HepG2 (cell line): ENCODE measurements at places on chromosomes 16 and 17.

GRCh38 chr16:62038646-62039045 lies 2.4 kb upstream of the CDH8 start:
- DNase-seq: no peak
- H3K4me3 ChIP-seq: no peak overlapping the region
- H3K27me3 ChIP-seq: no peaks in the 10 kb centered on the region
- H3K27ac ChIP-seq: no peak overlapping the region
- H3K4me1 ChIP-seq: no peaks in the 10 kb centered on the region

DNA sequence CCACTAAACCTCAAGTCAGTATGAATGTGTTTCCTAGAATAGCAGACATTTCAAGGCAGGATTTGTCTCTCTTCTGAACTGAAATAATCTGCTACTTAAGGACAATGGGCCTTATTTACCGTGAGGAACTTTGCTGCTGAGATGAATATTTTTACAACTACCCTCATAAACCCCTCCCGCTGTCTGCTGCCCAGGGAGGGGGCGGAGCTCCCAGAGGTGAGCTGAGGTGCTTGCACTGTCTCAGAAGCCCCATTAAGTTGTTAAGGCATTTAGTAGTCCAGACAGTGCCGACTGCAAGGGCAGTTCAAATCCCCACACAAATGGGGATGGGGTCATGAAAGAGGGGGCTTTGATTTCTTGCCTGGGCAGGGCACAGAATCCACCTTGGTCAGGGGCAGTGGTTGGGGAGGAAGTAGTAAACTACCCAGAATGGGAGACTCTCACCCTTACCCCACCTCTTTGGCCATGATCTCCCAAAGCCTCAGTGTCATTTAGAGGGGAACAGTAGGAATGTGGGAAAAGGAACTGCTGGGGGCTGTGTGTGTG lies 19.2 kb downstream of the HNF1B start:
- no peak for DNase-seq
- peaks cover 40% of the 10 kb centered on the region; the same call in 1 of the 3 replicates for H3K36me3 ChIP-seq
- peaks cover 44% of the 10 kb centered on the region for H3K4me1 ChIP-seq
- H3K27me3 ChIP-seq: no peaks in the 10 kb centered on the region
- no peak overlapping the region for H3K4me3 ChIP-seq

DNA sequence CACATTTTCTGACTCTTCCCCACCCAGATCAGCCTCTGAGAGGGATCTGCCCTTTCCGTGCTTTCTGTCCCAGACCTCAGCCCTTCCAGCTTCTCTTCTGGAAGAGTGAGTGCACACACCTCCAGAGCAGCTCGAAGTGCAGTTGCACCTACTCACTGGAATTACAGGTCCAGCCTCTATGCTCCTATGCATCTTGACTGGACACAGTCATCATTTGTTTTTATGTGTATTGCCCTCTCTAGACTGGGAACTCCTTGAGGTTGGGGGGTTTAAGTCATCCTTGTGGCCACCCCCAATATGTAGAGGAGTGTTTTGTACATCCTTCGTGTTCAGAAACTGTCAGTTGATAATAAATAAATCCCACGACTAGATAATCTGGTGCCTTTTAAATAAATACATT lies 81.9 kb downstream of the CDK5R1 start:
- peaks cover 6% of the 10 kb centered on the region; the same call in 1 of the 2 replicates for H3K4me1 ChIP-seq
- no peak overlapping the region for H3K27ac ChIP-seq
- no peak overlapping the region for H3K4me3 ChIP-seq
- no peaks in the 10 kb centered on the region for H3K36me3 ChIP-seq

DNA sequence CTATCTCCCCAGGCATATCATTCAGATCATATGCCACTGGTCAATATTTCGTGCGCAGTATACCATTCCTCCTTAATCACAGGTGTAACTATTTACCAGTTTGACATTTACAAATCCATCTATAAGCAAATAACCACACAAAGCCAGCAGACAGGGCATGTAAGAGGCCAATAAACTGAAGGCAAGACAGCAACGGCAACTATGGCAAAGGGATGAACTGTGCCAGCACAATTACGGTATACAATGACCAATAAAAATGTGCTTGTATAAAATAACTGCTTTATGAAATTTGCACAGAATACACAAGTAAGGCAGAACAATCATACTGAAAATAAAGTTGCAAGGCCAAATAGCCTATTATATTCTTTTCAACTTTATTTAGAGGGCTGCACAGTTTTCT lies 9.2 kb downstream of the NETO2 start:
- H3K36me3 ChIP-seq: no peaks in the 10 kb centered on the region
- no peak overlapping the region for H3K27ac ChIP-seq
- H3K4me1 ChIP-seq: no peaks in the 10 kb centered on the region
- DNase-seq: no peak

DNA sequence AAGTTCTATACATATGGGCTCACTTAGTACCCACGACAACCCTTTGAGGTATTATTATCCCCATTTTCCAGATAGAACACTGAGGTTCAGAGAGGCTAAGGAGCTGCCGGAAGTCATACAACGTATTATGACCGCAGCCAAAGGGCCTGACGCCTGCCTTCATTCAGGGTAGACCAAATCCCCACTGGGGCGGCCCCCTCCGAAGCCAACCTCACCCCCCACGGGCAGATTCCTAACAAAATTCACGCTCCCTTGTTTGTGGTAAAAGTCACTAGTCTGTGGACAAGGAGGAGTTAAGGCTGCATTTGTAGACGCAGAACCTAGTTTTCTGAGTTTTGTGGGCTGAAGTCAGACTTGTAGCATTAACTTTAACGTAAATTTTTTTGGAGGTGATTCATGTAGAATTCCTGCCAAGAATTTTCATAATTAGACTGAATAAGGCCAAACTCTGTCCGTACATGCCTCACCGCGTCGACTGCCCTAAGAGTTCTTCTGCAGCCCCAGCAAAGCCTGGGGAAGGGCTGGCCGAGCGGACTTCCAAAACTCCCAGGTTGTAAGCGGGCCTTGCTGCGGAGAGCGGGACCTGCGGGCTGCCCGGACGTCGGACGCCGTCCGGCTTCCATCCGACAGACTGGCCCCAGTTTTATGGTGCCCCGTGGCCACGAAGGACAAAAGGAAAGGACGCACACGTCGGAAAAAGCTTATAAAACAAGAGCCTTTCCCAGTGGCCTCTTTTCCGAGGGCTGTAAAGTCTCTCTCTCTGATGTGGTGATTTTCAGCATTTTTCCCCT lies 75.7 kb downstream of the NXN start:
- peaks cover 36% of the 10 kb centered on the region for H3K4me1 ChIP-seq
- no peaks in the 10 kb centered on the region for H3K36me3 ChIP-seq
- no peak overlapping the region for H3K27ac ChIP-seq
- H3K4me3 ChIP-seq: no peak overlapping the region

- DNase-seq: no peak
- H3K36me3 ChIP-seq: no peaks in the 10 kb centered on the region
- peaks cover 8% of the 10 kb centered on the region for H3K4me1 ChIP-seq
- no peak overlapping the region for H3K27ac ChIP-seq
Measured at GRCh38 chr17:79490530-79490929, 120.3 kb downstream of the RBFOX3 start.

- DNase-seq: peak; percentile 55
- H3K27ac ChIP-seq: peak overlapping the region; percentile 53
- no peak overlapping the region for H3K4me3 ChIP-seq
- peaks cover 41% of the 10 kb centered on the region for H3K4me1 ChIP-seq
Measured at GRCh38 chr17:82876149-82876548, 36.3 kb upstream of the ZNF750 start.

GRCh38 chr16:272633-273546 lies 2.9 kb downstream of the RGS11 start:
- H3K36me3 ChIP-seq: no peaks in the 10 kb centered on the region
- no peak overlapping the region for H3K27ac ChIP-seq
- H3K4me3 ChIP-seq: no peak overlapping the region

DNA sequence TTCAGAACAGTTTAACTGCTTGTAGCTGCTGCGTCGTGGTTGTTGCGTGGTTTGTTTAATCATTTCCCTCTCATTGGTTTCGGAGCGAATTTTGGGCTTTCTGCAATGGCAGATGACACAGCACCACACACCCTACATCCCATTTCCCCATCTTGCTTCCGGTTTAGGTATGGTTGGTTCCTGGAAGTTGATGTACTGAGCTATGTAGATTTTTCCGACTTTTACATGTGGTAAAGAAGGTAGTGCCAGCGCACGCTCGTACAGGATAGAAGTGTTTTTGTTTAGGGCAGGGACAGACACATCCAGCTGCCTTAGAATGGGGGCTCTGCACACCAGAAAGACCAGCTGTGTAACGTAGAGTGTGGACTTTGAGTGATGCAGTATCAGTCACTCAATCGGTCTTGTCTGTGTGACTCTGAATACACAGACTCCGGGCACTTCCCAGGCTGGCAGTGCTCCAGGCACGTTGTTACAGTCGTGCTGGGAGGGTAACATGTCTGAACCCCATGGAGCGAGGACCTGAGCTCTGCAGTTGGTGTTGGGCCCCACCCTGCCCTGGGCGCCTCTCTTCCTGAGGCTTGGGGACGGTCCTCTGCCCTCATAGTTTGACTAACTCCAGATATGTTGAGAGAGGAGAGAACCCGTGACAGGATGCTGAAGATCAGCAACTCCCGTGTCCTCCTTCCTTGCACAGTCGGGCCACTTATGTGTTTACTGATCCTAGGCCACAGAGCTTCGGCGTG lies 172.0 kb upstream of the CHMP6 start:
- DNase-seq: peak; percentile 29
- peaks cover 8% of the 10 kb centered on the region; the same call in 1 of the 2 replicates for H3K4me1 ChIP-seq
- no peak overlapping the region for H3K27ac ChIP-seq
- no peaks in the 10 kb centered on the region for H3K27me3 ChIP-seq
- H3K4me3 ChIP-seq: no peak overlapping the region

DNA sequence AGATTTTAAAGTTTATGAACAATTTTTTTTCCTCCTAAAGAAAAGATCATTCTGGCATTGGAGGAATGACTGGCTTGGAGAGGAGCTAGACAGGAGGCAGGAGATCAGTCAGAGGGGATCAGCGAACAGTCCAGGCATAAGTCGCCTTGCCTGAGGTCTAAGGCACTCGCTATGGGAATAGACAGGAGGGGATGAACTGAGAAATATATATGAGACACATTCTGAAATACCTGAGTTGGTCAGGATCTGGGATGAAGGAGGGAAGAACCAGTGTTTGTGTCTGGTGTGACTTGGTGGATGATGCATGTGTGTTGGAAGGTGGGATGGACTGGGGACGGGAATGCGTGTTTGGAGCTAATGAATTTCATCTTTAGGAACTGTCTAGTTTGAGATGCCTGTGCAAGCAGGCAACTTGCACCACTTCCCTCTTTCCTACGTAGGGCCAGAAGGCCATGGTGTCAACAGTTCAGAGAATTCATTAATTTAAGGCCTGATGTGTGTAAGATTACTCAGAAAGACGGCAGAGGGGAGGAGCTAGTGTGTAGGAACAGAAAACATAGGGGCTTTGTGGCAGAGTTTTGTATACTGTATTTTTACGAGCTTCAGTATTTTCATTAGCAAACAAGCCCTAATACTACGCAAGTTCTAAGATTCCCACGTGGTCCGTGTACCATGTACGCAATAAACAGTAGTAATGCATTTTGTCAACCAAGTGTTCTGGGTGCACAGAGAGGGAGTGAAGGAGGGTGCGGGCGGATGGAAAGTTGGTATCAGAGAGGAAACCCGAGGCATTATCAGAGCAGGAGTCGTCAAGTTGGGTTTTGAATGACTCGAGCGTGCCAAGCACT lies 825 bp downstream of the HEATR6 start:
- H3K4me1 ChIP-seq: peaks cover 44% of the 10 kb centered on the region
- no peaks in the 10 kb centered on the region for H3K27me3 ChIP-seq
- peaks cover 7% of the 10 kb centered on the region for H3K36me3 ChIP-seq
- DNase-seq: no peak
- H3K4me3 ChIP-seq: peak overlapping the region; percentile 88
- H3K27ac ChIP-seq: peak overlapping the region; percentile 83

DNA sequence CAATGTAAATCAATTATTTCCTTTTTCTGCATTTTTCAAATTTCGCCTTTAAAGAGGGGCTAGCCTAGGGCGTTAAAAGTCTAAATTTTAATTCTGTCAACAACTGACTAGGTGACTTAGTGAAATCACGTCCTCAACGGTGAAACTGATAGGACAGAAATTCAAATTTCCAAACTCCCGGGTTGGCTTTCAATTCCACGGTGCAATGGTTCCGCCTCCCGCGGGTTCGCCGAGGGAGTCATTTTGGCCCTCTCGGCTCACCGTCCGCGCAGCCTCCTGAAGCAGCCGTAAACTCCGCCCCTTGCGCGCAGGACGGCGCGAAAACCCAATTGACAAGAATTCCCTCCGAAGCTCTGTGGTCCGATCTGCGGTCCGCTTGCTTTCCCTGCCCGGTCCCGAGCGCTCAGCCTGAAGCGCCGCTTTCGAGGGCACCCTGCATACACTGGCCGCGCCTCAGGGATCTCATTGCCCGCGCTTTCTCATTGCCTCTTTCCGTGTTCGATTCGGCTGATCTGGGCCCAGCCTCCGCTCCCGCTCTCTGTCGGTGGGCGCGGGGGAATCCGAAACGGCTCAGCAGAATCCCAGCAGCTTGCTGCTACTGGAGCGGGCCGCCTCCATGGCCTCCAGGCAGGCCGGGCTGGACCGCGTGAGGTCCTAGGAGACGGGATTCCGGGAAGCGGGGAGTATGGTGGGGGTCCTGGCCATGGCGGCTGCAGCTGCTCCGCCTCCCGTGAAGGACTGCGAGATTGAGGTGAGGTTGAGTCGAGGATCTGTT lies at the start of gene ATAD5:
TSS of gene ATAD5 (plus strand) at position 304 of the 775 bp plus-strand sequence. CDS start at position 686, 382 bp downstream.
- H3K4me1 ChIP-seq: peaks cover 32% of the 10 kb centered on the region
- H3K27ac ChIP-seq: peak within 1 kb of the TSS; percentile 87
- H3K27me3 ChIP-seq: no peaks in the 10 kb centered on the region
- DNase-seq: peak; percentile 84
